ENCODE measurements at places on chromosomes 4 and X. TPM values are rescaled to one million over a fixed set of nuclear protein-coding genes. Genes with fewer than 3 reads are reported as not detected.
A peak's percentile ranks its signal among the peaks of the same experiment; 100 is the strongest.

- H3K36me3 ChIP-seq = no peaks in the 10 kb centered on the region
- no peak for DNase-seq
- peaks cover 35% of the 10 kb centered on the region for H3K4me1 ChIP-seq
- peak overlapping the region; percentile 75 for H3K27ac ChIP-seq
- no peaks in the 10 kb centered on the region for H3K27me3 ChIP-seq
- no peak overlapping the region for H3K4me3 ChIP-seq
Observed at GRCh38 chr4:113962016-113962347, 17.5 kb downstream of the ARSJ start.

DNA sequence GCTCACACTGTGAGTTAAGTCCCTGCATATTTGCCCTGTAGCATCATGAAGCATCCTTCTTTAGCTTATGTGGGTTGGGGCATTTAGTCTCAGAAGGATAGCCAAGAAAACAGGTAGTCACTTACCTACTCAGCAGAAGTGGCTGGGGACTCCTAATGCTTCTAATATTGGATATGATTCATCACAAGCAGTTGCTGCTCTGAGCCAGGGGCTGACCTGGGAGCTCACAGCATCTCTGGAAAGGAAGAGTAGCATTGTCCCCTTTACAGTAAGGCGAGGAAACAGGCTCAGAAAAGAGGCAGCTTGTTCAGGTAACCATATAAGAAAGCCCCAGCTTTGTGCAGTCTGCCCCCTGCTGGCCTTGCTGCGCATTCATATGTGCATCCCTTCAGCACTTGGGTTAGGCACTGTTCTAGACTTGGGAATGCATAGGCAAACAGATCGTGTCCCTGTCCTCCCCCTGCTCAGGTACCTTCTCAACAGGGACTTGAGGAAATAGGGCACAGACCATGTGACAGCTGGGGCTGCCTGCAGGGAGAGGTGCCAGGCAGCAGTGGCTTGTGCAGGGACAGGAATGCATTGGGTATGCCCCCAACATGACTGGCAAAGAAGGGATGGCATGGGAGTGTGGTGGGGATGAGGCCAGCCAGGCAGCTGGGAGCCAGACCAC is 35.7 kb upstream of the TBC1D14 start:
- H3K4me3 ChIP-seq = no peak overlapping the region
- H3K27me3 ChIP-seq = no peaks in the 10 kb centered on the region
- H3K27ac ChIP-seq = no peak overlapping the region
- peaks cover 3% of the 10 kb centered on the region for H3K4me1 ChIP-seq
- peaks cover 8% of the 10 kb centered on the region for H3K36me3 ChIP-seq
- DNase-seq = peak; percentile 35

DNA sequence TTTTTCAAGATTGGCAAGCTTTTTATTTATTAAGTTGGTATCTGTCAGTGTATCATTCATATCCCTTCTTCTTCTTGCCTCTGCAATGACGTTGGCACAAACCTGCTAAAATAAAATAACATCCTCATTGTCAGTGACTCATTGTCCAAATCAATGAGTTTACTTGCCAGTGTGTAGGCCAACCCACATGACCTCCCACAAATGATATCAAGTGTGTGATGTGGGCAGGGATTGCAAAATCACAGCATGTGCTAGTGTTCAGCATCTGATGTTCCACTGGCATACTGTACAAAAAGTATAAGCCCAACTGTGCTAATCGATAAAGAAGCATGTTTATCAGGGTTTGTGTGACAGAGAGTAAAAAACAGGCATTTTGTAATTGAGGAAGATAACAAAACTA is 25.5 kb downstream of the GPAT3 start:
- H3K27ac ChIP-seq = no peak overlapping the region
- H3K4me1 ChIP-seq = peaks cover 5% of the 10 kb centered on the region
- H3K4me3 ChIP-seq = no peak overlapping the region
- H3K36me3 ChIP-seq = no peaks in the 10 kb centered on the region
- no peaks in the 10 kb centered on the region for H3K27me3 ChIP-seq
- DNase-seq = peak; percentile 63

TLR1 gene
- total RNA-seq = 1.3 TPM

- H3K36me3 ChIP-seq = no peaks in the 10 kb centered on the region
- H3K27me3 ChIP-seq = no peaks in the 10 kb centered on the region
- peaks cover 2% of the 10 kb centered on the region for H3K4me1 ChIP-seq
- H3K27ac ChIP-seq = no peak overlapping the region
- peak; percentile 27 for DNase-seq
- no peak overlapping the region for H3K4me3 ChIP-seq
Observed at GRCh38 chr4:52987392-52988056, 125.4 kb downstream of the RASL11B start.

Data from fibroblast of lung (primary cell).